IPS-NIHi11 (cell line): ENCODE measurements at places on chromosomes 6 and 20.

DNA sequence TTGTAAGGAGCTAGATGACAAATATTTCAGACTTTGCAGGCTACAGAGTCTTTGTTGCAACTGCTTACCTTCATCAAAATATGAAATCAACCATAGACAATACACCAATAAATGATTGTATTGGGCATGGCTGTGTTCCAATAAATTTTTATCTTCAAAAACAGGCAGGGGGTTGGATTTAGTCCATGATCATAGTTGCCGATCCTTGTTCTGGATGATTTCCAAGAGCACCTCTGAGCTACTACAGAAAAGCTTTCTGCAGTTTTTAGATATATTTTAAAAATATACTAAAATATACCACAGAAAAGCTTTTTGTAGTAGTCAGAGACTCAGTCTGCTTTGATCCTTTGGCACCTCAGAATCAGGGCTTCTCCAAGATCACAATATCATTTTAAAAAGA, 145.0 kb downstream of the HTR1B start:
- DNase-seq = no peak

- DNase-seq = no peak
Observed at GRCh38 chr6:107396211-107396610, 63.2 kb downstream of the PDSS2 start.

GRCh38 chr6:169707772-169708171, 5.8 kb downstream of the C6orf120 start:
- no peak for DNase-seq

GRCh38 chr20:53642196-53643030, 48.8 kb upstream of the ZNF217 start:
- peak; percentile 46 for DNase-seq

DNA sequence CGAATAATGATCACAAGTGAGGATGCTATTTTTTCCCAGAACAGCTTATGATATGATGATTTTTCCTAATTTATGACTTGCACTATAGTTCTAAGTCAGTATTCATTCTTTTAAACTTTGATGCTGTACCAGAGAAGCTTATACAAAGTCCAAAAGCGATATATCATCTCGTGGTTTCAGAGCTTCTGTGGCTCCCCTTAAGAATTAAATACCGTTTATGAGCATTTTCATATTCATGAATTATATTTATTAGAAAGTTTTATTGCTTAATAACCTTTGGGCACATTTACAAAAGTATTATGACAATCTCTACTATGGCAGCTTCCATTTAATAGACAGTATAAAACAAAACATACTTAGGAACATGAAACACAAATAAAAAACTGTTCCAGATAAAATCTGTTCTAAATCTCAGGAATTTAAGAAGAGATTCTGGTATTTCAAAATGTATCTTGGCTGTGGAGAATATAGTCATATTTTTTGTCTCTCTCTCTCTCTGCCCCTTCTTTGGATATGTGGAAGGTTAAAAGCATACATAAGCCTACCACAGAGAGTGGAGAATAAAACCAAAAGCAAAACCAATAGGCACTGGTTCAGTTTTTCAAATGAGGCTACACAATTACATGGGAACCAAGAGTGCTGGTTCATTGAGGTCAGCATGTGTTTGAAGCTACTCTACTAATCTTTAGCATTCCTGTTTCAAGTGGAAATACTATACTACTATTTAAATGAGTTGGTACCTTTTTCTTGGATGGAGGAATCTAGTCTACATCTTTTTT, 884.5 kb upstream of the GJE1 start:
- no peak for DNase-seq

GRCh38 chr20:45138561-45139300, 14.5 kb upstream of the WFDC12 start:
- DNase-seq = peak; percentile 86

GRCh38 chr6:168219804-168220203, 99.8 kb downstream of the DACT2 start:
- no peak for DNase-seq

- DNase-seq = no peak
Observed at GRCh38 chr6:147298461-147298860, 94.2 kb downstream of the STXBP5 start.

GRCh38 chr6:27771235-27771634, 141.0 kb downstream of the OR2B2 start:
- no peak for DNase-seq

GRCh38 chr20:35363190-35363589, 48.6 kb downstream of the UQCC1 start:
- no peak for DNase-seq

- peak; percentile 88 for DNase-seq
Observed at GRCh38 chr20:17536944-17537444, 5.8 kb upstream of the BFSP1 start.

GRCh38 chr20:4805663-4806449, 84.1 kb downstream of the PRND start:
- DNase-seq = no peak

DNA sequence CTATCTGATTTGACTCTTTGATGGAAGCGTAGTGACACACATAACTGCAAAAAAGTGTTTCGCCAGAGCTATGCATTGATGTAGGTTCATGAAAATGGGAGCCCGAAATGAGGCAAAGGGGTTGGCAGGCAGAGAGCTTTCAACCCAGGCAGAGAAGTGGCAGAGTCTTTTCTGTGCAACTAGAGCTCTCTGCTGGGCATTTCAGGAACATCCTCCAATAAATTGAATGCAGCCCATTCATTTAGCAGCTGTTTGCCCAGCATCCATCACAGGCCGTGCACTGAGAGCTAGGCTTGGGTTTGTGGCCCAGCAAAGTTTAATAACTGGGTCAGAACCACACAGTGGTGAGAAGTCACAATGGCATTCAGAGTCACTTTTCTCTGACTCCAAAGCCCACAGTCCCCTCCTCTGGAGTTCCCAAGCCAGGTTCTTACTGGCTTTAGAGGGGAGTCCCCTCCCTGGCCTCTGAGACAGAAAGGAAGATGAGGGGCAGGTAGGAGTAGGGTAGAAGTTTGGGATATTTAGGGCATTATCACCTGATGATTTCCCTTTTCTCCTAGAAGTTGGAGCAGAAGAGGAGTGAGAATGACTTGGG, 31.8 kb upstream of the ELMO2 start:
- DNase-seq = peak; percentile 58
